Thoracic aorta (tissue), 2 donors: ENCODE measurements at places on chromosomes 11 and 22.

DNA sequence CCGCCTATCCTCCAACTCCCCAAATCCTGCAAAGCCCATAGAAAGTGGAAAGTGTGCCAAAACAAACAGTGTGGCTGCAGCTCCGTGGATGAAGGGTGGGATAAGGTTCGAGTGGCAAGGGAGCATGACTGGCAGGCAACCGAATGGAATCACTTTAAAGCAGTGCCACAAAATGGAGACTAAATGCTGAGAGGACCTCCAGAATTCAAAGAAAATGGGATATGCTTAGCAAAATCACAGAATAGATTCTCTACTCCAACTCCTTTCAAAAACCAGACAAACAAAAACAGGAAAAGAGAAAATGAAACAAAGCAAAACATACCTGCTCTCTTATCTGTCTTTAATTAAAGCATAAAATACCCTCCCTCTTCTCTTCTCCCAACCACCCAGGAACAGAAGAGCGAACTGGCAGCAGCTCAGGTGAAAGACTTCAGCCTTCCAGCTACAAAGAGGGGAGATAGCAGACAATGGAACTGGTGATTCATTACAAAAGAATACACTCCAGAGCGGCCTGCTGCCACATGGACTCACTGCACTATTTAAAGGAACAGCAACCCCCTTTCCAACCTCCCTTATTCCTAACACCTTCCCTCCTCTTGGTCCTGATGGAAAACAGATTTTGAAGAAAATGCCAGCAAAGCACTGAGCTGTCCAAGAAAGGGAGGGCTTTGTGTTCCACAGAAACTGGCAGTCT is 118.5 kb downstream of the APOL5 start:
- no peak for DNase-seq

DNA sequence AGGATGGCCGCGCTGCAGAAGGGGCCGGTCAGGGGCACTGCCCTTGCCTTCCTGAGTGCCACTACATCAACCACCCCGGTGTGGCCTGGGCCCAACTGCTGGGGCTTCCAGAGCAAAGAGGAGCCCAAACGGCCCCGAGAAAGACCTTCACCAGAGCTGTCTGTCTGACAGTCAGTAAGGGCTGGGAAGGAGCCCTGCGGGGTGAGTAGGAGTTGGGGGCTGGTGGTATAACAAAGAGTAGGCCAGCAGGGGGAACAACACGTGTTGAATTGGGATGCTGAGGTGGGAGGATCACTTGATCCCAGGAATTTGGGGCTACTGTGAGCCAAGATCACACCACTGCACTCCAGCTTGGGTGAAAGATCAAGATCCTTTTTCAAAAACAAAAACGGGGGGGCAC is 3.9 kb downstream of the GSTT4 start:
- DNase-seq, result no peak

- DNase-seq, result peak; percentile 59
Measured at GRCh38 chr22:19178657-19179496, at the start of gene SLC25A1. SLC25A1 (minus strand) TSS chr22:19178736; CDS start chr22:19178673, 63 bp downstream.

GRCh38 chr11:10327254-10327653 is 22.4 kb downstream of the ADM start:
- DNase-seq, result no peak

- no peak for DNase-seq
Measured at GRCh38 chr11:69915151-69915500, 95.9 kb upstream of the FGF3 start.

DNA sequence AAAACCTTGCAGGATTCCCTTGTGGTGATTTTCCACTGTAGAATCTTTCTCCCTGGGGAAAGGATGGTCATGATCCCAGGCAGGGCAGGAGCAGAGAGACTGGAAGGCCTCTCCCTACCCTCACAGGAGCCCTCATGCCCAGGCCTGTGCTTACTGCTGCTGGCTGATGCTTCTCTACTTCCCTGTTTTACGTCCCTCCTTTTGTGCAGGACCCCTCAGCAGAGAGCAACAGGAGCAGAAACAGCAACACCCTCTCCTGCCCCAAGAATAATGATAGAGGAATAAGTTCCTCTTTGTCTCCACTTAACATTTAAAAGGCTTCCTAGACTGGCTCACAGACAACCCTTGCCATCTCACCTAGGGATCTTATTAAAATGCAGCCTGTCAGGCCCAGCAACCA is 3.6 kb downstream of the ISX start:
- DNase-seq, result no peak

- DNase-seq, result no peak
Measured at GRCh38 chr22:25797498-25798290, 55.7 kb downstream of the MYO18B start.

DNA sequence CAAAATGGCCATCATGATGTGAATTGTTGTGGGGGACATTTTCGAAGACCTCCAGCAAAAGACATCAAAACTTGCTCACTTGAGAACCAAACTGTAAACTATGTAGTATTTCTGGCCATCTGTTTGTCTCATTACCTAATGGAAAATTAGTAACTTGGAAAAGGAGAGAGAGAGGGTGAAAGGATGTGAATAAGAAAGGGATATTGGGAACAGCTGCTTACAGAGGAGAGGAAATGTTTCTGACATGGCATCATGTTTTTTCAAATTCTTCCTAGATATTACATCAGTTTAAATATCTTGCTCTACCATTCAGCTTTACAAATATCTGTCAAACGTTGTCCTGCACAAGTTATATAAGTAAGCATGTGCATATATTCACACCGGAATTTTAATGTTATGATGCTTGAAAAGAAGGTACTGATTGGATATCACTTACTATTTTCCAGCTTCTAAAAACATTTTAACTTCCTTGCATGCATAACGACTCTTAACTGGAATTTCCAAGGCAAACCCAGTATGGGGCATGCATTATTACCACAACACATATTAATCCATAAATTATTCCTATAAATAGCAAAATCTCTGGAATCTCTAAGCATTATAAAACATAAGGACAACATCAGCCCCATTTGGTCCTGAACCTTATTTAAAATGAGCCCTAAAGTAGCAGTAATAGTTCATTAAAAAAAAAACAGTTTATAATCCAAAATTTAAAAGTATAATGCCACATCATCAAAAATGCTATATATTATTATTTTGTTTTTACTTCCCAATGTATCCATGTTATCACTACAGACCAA is 20.0 kb downstream of the GUCY1A2 start:
- no peak for DNase-seq

DNA sequence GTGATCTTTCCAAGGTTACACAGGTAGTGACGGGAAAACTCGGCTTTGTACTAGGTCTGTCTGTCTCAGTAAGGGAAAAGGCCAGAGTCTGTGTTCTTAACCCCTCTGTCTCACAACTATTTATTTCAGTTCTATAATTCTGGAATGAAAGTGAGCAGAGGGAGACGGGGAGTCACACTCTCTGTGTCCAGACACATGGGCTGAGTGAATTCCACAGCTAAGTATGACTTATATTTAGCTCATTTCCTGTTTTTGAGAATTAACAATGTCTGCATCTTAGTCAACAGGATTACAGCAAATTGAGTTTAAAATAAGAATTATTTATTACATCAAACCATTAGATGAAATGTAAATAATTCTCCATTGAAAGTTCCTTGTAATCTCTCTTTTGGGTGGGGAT is 62.5 kb upstream of the OR4B1 start:
- DNase-seq, result no peak

DNA sequence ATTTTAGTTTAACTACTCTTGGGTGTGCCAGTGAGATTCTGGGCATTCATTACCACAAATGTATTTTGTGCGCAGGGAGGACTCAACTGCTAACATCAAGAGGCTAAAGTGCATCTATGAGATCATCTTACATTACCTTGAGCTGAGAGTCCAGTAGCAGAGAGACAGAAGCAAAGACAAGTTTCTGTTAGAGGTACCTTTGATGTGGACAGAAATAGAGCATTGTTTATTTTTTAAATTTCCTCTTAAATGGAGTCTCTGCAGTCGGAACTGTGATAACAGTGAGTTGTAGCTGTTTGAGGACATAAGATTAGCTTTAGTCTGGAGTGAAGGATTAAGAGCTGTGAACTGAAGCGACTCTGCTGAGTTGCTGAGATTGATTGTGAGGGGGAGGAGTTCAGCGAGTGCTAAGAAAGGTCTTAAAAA is 297.0 kb downstream of the CADM1 start:
- DNase-seq, result no peak

DNA sequence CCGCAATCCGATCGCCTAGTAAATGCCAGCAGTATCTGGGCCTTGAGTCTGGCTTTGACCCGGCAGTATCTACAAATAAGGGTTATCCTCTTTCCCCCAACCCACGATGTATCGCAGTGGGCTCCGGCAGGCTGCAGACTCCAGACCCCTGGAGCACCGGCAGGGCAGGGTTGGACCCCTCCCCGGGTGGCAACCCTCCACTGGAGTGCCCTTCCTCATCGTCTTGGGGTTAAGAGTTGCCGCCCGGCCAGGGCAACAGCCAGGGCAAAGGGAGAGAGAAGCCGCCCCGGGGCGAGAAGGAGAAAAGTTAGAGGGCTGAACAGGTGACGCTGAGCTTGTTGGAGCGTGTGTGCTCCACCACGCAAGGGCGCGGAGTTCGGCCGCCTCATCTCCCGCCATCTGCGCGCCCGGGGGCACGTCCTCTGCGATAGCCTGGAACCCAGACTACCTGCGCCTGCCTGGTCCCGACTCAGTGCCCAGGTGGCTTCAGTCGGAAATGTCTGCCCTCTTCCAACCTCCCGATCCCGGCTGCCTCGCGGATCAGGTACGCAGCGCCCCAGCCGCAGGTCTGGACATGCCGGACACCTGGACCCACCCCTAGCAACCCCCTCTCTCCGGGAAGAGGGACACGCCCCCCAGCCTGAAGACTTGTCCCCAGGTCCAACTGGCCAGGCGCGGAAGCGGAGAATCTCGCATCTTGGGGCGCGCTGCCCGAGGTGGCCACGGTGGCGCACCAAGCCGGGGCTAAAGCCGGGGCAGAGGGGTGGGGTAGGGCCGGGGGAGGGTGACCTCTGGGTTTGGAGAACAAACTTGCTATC is 1.2 kb downstream of the DSCAML1 start:
- no peak for DNase-seq

DNA sequence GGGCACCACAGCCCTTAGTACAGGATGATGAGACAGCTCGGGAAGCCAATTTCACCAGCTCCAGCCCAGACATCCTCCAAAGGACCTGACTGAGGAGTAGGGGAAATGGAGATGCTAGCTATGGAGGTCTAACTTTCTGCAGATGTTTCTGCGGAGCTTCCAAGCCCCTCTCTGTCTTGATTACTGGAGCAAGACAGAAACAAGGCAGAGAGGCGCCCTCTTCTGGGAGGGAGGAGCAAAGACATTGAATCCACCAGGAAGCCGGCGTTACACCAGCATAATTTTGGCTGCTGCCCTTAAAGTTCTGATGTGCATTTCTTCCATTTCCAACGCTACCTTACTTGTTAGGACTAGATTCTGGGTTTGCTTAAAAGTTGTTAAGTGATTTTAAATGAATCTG is 107.3 kb upstream of the HSD17B12 start:
- DNase-seq, result no peak

- no peak for DNase-seq
Measured at GRCh38 chr11:130599073-130599654, 150.7 kb downstream of the ADAMTS15 start.

- no peak for DNase-seq
Measured at GRCh38 chr11:103898577-103899336, 137.7 kb upstream of the DDI1 start.

- DNase-seq, result no peak
Measured at GRCh38 chr11:83572581-83573496, 286.7 kb upstream of the CCDC90B start.

- DNase-seq, result no peak
Measured at GRCh38 chr11:6640985-6641701, 14.5 kb downstream of the DCHS1 start.

- no peak for DNase-seq
Measured at GRCh38 chr22:50224071-50224470, 20.8 kb downstream of the TUBGCP6 start.

DNA sequence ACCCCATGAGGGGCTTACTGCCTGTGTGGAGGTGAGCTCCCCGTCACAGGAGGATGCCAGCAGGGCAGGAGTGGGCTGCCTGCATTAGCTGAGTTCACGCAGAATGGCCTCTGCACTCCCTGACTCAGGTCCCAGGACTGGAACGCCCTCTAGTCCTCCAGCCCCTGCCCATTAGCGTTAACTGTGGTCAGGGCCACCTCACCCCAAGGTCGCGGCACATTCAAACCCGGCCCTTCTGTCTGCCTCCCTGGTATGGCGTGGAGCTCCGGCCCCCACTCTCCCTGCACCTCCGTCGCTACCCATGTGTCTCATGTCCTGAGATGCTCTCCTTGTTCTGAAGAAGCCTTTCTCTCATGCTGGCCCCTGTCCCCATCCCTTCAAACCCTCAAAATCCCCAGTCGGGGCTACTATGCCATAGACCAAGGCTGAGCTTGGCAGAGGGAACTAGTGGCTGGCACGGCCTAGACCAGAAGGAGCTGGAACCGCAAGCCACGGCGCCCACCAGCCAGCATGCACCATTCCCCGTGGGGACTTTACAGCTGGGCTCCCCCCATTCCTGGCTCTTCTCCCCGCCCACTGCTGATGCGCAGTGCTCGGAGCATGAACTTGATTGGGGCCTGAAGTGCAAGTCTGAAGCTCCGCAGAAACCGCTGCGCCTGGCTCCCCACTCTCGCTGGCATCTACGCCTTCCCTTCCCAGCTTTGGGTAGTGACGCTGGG is 79.5 kb upstream of the RTL6 start:
- DNase-seq, result no peak

DNA sequence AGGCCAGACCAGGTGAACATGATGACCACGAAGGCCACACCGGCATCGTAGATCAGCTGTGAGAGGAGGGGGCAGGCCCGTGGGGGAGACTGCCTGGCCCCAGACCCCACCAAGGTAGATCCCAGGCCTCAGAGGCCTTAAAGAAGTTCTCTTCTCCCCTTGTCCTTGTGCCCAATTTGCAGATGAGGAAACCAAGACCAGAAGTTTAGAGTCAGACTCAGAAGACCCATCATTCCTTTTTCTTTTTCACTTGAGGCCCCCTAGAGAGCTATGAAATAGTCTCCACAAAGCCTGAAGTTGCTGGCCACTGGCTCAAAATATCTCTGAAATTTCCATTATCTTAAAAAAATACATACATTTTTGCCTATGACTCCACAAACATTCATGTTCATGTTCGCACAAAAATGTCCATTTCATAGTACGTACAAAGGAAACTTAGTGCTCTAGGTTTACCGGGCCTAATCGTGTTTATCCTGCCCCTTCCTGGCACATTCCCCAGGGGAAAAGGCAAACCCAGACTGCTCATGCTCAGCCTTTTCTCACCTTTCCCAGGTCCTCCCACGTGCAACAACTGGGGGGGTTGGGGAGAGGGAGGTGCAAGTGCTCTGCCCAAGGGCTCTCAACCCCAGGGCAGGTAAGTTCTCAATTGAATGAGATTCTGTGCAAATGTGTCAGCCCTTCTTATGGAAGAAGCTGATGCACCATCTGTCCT is 19.2 kb downstream of the SLC43A1 start:
- no peak for DNase-seq

DNA sequence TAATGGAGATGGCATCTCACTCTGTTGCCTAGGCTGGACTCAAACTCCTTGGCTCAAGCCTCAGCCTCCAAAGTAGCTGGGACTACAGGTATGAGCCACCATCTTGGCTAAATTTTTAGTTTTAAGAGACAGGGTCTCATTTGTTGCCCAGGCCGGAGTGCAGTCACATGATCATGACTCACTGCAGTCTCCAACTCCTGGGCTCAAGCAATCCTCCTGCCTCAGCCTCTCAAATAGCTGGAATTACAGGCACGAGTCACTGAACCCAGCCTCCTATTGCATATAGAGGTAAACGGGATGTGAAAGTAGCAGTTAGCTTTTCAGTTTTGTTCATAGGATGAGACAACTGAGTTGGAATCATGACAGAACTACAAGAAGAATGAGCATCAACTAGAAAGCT is 9.5 kb upstream of the NAALAD2 start:
- DNase-seq, result no peak

- no peak for DNase-seq
Measured at GRCh38 chr22:47407461-47408025, 645.1 kb downstream of the TBC1D22A start.

GRCh38 chr11:109109150-109109549 is 312.8 kb upstream of the C11orf87 start:
- no peak for DNase-seq
